IPS DF 6.9 (cell line): ENCODE measurements at places on chromosomes 4 and X.

GRCh38 chr4:94216394-94216793 lies 8.7 kb downstream of the SMARCAD1 start:
- no peak overlapping the region for H3K4me3 ChIP-seq
- H3K27me3 ChIP-seq, result no peaks in the 10 kb centered on the region
- no peak for DNase-seq

- H3K4me1 ChIP-seq, result no peaks in the 10 kb centered on the region
- no peak overlapping the region for H3K4me3 ChIP-seq
- H3K27me3 ChIP-seq, result no peaks in the 10 kb centered on the region
- H3K27ac ChIP-seq, result no peak overlapping the region
- H3K36me3 ChIP-seq, result no peaks in the 10 kb centered on the region
These were observed 206.5 kb downstream of the PCDH10 start for GRCh38 chr4:133355633-133356032.

GRCh38 chr4:47017494-47017893 lies 13.9 kb upstream of the GABRB1 start:
- H3K4me1 ChIP-seq, result no peaks in the 10 kb centered on the region
- no peak overlapping the region for H3K4me3 ChIP-seq
- DNase-seq, result no peak
- no peaks in the 10 kb centered on the region for H3K36me3 ChIP-seq
- H3K27ac ChIP-seq, result no peak overlapping the region
- H3K27me3 ChIP-seq, result no peaks in the 10 kb centered on the region

DNA sequence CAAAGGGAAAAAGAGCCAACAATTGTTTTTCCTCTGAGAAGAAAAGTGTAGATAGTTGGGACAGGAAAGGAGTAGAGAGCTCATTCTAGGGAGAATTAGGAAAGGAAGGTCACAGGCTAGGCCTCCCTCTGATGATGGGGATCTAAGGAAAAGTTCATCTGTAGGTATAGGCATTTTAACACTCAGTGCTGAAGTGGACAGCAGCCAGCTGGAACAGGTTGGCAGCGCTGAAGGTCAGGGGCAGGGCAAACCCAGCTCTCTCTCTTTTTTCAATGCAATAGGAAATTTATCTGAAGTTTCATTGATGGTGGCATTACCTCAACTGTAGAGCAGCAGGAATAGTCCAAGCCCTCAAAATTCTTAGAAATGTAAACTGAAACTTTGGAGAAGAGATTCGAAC lies 98.5 kb upstream of the ETNPPL start:
- H3K27me3 ChIP-seq, result no peaks in the 10 kb centered on the region
- H3K36me3 ChIP-seq, result no peaks in the 10 kb centered on the region
- DNase-seq, result no peak
- H3K27ac ChIP-seq, result no peak overlapping the region

DNA sequence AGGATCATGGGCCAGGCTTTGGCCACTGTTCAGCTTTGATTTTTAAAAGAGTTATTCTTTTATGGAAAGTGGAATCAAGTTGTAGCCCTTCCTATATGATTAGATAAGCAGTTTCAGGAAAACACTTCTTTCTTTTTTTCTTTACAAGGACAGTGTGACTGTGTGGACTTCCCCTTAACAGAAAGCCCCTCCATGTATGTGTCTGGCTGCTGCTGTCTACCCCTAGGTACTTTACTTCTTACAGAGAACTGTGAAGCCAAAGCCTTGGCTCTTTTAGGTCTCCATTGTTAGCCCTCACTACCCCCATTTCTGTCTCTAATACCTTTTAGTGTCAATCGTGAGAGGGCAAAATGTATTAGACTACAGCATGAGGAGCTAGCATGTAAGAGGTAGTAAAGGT lies 19.1 kb downstream of the VSIG1 start:
- no peak overlapping the region for H3K4me3 ChIP-seq
- H3K27ac ChIP-seq, result no peak overlapping the region
- no peak for DNase-seq
- H3K36me3 ChIP-seq, result no peaks in the 10 kb centered on the region
- peaks cover 1% of the 10 kb centered on the region; the same call in 1 of the 2 replicates for H3K4me1 ChIP-seq

DNA sequence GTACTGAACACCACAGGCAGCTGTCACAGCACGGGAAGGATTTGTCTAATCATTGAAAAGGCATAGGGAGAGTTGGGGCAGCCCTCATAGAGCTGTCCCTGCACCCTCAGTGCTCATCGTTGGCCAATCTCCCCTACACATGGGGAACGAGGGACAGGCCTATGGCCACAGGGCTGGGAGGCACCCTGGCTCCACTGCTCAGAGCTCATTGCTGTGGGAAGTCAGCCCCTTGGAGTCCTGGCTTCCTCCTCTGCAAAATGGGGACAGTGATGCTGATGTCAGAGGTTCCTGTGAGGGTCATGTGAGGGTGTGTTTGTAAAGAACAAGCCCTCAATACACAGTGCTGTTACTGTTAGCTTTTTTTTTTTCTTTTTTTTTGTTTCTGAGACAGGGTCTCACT lies 19.3 kb upstream of the HTRA3 start:
- no peaks in the 10 kb centered on the region for H3K27me3 ChIP-seq
- H3K4me1 ChIP-seq, result no peaks in the 10 kb centered on the region
- DNase-seq, result no peak
- no peak overlapping the region for H3K4me3 ChIP-seq

GRCh38 chrX:17499512-17499911 lies 124.5 kb downstream of the NHS start:
- no peaks in the 10 kb centered on the region for H3K36me3 ChIP-seq
- H3K27ac ChIP-seq, result no peak overlapping the region
- no peaks in the 10 kb centered on the region; the same call in 1 of the 2 replicates for H3K4me1 ChIP-seq
- H3K27me3 ChIP-seq, result no peaks in the 10 kb centered on the region
- no peak overlapping the region for H3K4me3 ChIP-seq
- DNase-seq, result no peak

- H3K27me3 ChIP-seq, result no peaks in the 10 kb centered on the region
- no peaks in the 10 kb centered on the region for H3K4me1 ChIP-seq
- no peaks in the 10 kb centered on the region for H3K36me3 ChIP-seq
- DNase-seq, result no peak
- no peak overlapping the region for H3K27ac ChIP-seq
These were observed 409.3 kb upstream of the CPEB2 start for GRCh38 chr4:14592950-14593349.

DNA sequence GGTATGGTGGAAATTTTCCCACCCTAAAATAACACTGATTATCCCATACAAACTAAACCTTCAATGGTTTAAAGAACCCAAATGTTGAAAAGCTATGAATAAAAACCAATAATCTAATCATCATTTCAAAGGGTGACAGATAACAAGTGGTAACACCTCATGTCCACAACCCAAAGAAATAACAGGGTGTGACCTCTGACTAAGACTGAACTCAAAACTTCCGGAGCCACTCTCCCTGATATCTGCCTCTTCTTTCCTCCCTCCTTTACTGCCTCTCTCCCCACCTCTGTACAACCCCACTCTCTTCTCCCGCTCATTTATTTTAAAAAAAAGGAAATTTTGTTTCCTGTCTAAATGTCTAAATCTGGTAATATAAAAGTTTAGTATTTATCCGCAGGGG lies 11.5 kb downstream of the FBXW7 start:
- H3K27me3 ChIP-seq, result no peaks in the 10 kb centered on the region
- no peak for DNase-seq
- no peaks in the 10 kb centered on the region for H3K36me3 ChIP-seq
- H3K4me1 ChIP-seq, result no peaks in the 10 kb centered on the region; the same call in 1 of the 2 replicates
- no peak overlapping the region for H3K27ac ChIP-seq
- H3K4me3 ChIP-seq, result no peak overlapping the region

DNA sequence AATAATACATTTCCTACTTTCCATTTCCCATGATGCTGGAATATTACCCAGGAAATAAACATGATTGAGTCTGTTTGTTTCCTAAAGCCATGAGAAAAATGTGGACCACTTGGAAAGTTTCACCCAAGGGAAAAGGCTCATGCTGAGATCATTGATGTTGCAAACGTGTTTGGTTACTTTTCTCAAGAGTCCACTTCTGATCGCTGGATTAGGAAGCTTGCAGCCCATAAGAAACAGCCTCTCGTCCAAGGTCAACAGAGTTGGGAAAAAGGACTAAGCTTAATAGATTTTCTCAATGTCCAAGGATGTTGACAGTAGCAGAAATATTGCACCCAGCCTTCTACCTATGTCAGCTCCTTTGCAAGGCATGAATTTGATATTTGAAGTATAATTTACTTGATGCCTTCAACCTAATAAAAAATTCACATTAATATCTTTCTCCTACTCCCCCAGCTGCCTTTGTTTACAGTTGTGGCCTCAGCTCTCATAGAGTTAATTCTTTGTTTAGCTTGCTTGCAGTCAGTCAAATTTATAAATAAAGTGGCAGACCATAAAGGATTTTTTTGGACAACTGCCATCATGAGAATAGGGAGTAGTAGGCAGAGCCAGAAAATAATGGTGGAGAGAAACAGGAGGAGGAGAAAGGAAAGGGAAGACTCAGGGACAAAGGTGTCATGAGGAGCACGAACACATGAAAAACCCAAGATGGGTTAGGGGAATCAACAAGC lies 65.6 kb upstream of the BLTP1 start:
- H3K27me3 ChIP-seq, result no peaks in the 10 kb centered on the region
- no peaks in the 10 kb centered on the region for H3K36me3 ChIP-seq
- no peaks in the 10 kb centered on the region for H3K4me1 ChIP-seq
- H3K27ac ChIP-seq, result no peak overlapping the region

- H3K27me3 ChIP-seq, result no peaks in the 10 kb centered on the region
- no peak for DNase-seq
- no peak overlapping the region for H3K27ac ChIP-seq
- no peak overlapping the region for H3K4me3 ChIP-seq
- H3K36me3 ChIP-seq, result no peaks in the 10 kb centered on the region
- no peaks in the 10 kb centered on the region for H3K4me1 ChIP-seq
These were observed 495.9 kb downstream of the SPRY1 start for GRCh38 chr4:123892368-123892976.

- no peak for DNase-seq
- no peaks in the 10 kb centered on the region for H3K36me3 ChIP-seq
- no peak overlapping the region for H3K27ac ChIP-seq
- no peak overlapping the region for H3K4me3 ChIP-seq
These were observed 743.5 kb upstream of the MAGEB2 start for GRCh38 chrX:29471829-29472228.

DNA sequence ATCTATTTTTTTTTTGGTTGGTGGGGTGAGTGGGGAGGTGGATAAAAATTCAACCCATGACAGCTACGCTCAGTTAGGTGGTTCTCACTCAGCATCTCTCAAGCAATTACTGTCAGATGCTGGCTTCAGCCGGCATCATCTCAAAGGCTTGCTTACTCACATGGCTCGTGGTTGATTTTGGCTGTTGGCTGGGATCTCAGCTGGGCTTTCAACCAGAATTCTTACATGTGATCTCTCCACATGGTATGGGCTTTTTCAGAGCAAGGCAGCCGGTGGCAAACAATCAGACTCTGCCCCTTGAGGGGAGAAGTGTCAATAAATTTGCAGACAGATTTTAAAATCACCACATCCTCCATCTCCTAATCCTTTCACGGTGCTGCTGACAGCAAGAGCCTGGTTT lies 47.2 kb downstream of the SLC34A2 start:
- no peaks in the 10 kb centered on the region for H3K27me3 ChIP-seq
- DNase-seq, result no peak
- no peak overlapping the region for H3K27ac ChIP-seq
- H3K4me3 ChIP-seq, result no peak overlapping the region
- H3K36me3 ChIP-seq, result no peaks in the 10 kb centered on the region

DNA sequence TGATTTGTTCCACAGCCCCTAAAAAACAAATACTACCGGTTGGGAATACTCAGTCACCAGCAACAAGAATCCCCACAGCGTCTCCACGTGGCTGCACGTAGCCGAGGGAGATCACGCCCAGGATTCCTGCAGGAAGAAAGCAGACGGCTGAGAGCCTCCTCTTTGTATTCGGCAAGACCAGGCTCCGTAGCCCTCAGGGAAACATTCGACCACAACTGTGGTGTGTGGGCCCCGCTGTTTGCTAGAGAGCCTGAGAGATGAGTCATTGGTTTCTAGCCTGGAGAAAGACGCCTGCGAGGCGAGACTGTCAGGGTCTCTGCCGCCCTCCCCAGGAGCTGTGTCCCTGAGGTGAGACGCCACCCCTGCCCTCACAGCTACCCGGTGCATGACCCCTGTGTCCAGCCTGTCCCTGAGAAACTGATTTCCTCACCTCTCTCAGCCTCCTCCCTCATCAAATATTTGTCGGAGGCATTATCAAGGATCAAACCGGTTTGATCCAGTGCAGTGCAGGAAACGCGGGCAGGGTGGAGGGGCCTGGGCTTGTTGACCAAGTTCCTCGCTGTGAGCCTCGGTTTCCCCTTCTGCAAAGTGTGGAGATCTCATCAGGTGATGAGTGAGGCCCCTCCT lies 4.7 kb upstream of the S100P start:
- peaks cover 13% of the 10 kb centered on the region for H3K4me1 ChIP-seq
- no peaks in the 10 kb centered on the region for H3K36me3 ChIP-seq
- no peaks in the 10 kb centered on the region; the same call in 1 of the 2 replicates for H3K27me3 ChIP-seq
- no peak overlapping the region for H3K27ac ChIP-seq
- no peak overlapping the region for H3K4me3 ChIP-seq

DNA sequence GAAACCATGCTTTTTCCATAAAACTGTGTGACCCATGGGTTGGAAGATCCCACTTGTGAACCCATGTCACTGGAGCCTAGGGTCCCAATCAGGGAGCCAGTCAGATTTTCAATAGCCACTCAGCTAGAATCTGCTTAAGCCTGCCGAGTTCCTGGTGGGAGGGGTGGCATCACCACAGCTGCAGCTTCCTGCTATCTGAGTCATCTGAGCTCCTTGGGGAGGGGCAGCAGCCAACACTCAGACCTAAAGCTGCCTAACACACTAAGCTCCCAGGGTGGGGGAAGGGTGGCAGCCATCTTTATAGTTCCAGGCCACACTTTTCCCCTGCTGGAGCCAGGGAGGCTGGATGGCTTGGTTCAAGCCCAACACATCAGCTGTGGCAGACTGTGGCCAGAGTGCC lies 350.1 kb downstream of the C4orf33 start:
- no peaks in the 10 kb centered on the region for H3K36me3 ChIP-seq
- H3K4me1 ChIP-seq, result 0 out of 2 replicates have a peak, but pooled peaks cover 3% of the 10 kb centered on the region
- H3K4me3 ChIP-seq, result no peak overlapping the region

DNA sequence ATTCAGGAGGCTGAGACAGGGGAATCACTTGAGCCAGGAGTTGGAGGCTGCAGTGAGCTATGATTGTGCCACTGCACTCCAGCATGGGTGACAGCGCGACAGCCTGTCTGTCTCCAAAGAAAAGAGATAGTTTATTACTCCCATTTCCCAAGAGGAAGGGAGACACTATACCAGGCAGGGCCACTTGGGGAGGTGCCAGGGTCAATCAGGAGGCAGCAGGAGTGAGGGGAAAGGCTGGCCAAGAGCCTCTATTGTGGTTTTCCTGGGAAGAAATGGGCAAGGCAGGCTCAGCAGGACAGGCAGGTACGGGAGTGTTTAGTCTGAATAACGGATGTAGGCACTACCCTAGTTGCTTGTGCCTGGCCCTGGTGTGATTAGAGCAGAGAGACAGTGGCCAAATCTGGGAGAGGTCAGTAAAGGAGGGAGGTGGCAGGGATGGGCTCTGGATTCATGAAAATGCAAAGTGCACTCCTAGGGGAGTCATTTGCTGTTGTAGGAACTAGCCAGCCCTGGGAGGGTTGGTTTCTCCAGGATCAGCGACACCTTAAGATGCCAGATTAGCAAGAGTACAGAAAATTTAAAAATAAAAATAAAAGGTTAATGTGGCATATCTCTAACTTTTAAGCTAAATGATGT lies 20.2 kb upstream of the CDKN2AIP start:
- no peak overlapping the region for H3K27ac ChIP-seq
- H3K36me3 ChIP-seq, result no peaks in the 10 kb centered on the region
- H3K4me1 ChIP-seq, result no peaks in the 10 kb centered on the region
- no peak overlapping the region for H3K4me3 ChIP-seq
- DNase-seq, result no peak

- H3K36me3 ChIP-seq, result no peaks in the 10 kb centered on the region
- no peaks in the 10 kb centered on the region for H3K4me1 ChIP-seq
- H3K4me3 ChIP-seq, result no peak overlapping the region
- H3K27me3 ChIP-seq, result no peaks in the 10 kb centered on the region
These were observed 11.0 kb upstream of the EIF4E start for GRCh38 chr4:98939892-98940298.
